Substantia nigra (tissue), 51 donors: ENCODE measurements at places on chromosomes 7 and 10.

DNA sequence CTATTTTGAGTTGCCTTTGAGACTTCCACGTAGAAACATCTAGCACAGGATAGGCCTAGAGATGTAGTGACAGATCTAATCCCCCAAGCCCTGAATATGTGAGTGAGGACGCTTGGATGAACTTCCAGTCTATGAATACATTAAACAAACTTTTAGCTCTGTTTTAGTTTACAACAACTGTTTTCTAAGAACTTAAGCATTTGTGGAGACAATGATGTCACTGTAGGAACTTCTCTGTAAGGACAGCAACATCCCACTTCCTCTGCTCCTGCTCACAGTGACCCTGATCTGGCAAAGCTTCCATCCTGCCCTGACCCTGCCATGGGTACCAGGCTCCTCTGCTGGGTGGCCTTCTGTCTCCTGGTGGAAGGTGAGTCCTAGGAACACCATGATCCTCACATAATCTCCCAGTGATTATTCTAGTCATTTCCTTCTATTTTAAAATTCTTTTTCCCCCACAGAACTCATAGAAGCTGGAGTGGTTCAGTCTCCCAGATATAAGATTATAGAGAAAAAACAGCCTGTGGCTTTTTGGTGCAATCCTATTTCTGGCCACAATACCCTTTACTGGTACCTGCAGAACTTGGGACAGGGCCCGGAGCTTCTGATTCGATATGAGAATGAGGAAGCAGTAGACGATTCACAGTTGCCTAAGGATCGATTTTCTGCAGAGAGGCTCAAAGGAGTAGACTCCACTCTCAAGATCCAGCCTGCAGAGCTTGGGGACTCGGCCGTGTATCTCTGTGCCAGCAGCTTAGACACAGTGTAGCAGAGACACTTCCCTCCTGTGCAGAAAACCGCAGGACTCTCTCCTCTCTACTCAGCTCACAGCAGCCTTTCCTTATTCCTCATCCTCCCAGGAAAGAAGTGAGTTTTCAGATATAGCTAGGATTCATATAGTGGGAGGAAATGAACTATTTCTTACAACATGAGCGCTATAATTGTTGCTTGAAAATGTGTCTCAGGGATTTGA lies 194.4 kb upstream of the PRSS1 start:
- DNase-seq, result no peak

DNA sequence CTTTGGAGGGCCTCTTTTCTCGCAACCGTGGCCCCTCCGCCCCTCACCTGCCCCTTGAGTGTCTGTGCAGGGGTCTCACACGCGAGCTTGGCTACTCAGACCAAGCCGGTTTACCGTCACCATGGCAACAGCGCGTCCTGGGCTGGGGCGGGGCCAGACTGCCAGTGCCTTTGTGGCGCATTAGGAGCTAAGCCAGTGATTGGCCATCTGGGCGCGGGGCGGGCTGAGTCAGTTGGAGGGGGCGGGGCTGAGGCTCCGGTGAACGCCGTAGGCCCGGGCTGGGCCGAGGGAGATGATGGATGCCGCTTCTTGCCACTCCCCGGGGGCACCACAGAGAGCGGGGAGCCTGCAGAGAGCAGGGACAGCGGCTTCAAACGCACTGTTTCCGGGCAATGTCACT lies 48.7 kb upstream of the FXYD4 start:
- peak; percentile 94 for DNase-seq

GRCh38 chr10:97570789-97571471 lies 1.6 kb upstream of the ANKRD2 start:
- DNase-seq, result no peak

GRCh38 chr10:58322072-58322834 lies 12.6 kb upstream of the UBE2D1 start:
- DNase-seq, result no peak

DNA sequence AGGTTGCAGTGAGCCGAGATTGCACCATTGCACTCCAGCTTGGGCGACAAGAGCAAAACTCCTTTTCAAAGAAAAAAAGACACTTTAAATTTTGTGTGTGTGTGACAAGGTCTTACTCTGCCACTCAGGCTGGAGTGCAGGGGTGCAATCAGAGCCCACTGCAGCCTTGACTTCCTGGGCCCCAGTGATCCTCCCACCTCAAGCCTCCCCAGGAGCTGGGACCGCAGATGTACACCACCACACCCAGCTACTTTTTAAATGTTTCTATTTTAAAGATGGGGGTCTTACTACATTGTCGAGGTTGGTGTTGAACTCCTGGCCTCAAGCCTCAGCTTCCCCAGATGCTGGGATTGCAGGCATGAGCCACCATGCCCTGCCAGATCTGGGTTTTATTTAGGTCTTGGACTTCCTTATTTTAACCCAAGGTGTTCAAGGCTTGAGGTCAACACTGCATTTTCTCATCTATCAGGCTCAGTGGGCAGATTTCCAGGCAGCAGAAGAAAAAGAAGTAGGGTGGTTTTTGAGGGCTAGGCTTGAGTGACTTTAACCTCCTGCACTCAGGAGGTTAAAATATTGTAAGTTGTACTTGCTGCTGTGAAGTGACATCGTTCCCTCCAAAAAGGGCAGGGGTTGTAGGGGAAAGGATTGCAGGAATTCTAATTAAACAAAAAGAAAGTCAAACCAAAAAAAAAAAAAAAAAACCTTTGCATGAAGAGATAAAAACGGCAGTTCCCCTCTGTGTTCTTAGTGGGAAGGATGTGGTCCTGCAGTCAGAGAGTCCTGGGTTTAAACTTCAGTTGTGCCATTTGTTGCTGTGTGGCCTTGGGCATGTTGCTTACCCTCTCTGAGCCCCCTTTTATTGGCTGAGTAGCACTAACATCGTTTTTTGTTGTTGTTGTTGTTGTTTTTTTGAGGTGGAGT lies 71.5 kb downstream of the CARD11 start:
- DNase-seq, result no peak

- DNase-seq, result no peak
Measured at GRCh38 chr7:18861514-18862118, 255.8 kb downstream of the TWIST1 start.

- DNase-seq, result peak; percentile 12
Measured at GRCh38 chr7:118573085-118573484, 348.6 kb downstream of the ANKRD7 start.

- no peak for DNase-seq
Measured at GRCh38 chr10:33494694-33495265, 160.3 kb upstream of the NRP1 start.

DNA sequence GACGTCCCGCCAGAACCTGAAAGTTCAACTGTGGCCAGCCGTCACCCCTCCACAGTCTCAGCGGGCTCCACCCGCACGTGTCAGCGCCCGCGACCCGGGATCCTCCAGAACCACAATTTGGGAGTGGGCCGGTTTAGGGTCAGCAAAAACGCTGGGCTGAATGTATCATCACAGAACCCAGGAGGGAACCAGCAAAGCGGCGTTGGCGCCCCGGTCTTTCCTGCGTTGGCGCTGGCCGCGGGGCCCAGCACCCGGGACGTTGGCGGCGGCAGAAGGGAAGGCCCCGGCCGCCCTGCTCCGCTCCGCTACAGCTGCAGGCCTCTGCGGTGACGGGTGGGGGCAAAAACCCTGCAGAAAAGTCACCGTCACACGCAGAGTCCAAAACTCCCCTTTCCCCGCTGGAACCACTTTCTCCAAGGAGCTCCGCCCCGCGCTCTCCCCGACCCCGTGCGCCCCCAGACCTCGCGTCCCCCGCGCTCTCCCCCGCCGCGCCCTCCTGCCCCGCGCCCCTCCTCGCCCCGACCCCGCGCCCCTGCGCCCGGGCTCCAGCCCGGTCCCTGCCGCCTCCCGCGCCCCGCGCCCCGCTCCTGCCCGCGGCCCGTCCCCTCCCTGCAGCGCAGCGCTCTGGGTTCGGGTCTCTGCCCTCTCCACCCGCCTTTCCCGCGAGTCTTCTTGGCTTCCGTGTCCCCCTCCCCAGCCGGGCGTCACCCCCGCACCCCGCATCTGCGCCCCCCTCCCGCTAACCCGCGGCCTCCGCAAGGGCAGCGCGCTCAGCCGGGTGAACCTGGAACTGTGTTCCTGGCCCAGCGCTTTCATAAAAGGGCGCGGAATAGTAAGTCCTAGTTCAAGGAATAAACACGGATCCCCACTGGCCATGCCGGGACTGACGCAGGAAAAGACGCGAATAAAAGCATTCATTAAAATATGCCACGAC lies 24.0 kb upstream of the RNF32 start:
- no peak for DNase-seq

DNA sequence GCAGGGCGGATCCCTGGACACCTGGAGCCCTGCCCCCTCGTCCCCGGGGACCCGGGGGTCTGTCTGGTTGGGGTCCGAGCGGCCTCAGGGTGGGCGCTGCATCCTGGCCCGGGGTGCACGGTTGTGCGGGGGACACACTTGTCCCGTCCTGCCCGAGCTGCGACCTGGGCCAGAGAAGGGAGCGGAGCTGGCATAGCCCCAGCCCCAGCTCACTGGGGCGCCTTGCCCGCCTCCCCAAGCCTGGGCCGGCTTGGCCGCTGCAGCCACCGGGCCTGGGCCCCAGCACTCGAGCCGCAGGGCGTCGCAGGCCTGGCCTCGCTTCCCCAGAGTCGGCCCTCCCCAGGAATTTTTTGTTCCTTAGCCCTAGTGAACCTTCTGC lies 54.5 kb downstream of the GLRX3 start:
- no peak for DNase-seq

DNA sequence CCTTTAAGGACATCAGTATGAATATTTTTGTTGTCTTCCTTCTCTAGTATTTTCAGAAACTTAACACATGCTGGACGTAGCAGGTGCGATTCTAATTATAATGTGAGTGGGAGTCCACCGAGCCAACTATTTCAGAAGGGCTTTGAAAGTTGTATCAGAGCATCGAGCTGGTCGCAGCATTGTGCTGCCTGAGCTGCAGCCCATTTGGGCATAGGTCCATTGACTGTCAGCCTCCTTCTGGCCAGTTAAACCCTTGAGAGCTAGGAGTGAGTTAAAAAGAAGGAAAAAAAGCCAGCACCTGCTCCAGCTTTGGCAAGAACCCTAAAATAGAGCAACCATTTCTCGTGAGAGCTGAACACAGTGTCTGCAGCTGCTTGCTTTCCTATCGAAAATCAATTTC lies 47.8 kb downstream of the SLC35G1 start:
- DNase-seq, result no peak

GRCh38 chr10:29227201-29227600 lies 61.7 kb upstream of the LYZL1 start:
- no peak for DNase-seq
